ENCODE measurements at places on chromosomes 4 and X.

DNA sequence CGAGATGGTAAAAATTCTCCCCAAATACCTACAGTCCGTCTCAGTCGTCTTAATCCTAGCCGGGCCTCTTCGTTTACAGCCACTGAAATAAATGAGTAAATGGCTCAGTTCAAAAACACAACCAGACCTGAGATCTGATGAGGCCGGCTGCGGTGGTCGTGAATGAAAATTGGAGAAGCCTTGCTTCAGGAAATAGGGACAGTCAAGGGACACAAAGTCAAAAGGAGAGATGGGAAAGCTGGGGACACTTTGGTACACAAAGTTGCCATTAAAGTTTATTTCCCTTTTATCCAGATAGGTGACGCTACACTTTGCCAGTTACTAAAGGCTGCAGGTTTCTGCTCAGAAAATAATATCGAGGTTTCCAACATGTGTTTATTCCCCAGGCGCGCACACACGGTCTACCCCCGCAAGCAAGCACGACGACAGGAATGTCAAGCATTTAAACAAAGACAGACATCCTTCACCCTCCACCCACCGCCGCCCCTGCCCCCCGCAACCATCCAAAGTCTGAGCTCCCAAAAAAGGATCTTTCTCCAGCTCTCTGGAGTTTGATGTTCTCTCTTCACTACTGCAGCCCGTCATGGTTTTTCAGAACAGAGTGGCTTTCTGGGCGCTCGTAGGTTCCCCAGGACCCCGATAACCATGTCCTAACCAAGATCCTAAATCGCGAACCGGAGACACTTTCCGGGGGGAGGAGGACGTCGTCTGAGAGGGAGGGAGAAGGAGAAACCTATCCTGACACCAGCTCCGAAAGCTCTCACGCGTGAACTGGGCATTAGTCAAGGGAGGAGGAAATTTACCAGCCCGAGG, 1.3 kb upstream of the PCDH7 start:
- no peak for DNase-seq

DNA sequence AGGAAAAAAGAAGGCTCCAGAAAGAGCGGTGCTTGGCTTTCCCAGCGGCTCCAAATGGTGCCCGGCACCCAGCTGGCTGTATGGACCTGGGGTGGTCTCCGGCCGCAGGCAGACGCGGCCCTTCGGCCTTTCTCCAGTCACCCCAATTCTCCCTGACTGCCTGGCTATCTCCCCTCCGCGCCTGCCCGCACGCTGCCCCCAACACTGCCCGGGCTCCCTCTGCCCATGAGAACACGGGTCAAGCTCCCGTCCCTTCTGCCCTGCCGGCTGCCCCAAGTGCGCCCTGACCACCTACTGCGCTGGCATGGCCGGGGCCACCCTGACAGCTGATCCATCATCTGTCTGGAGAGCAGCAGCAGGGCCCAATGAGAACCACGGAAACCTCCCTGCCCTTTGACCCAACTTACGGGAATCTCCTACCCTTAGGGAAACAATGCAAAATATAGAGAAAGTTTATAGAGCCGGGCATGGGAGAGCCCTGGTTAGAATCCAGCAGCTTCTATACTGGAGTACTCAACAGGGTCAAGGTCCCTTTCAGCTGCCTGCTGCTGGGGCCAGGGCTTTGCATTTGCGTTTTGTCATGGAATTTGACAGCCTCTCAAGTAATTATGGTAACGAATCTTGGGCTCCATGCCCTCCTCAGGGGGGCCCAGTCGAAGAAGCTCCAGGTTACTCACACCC, 1.2 kb upstream of the FAM3A start:
- DNase-seq, result no peak

- DNase-seq, result no peak
Measured at GRCh38 chr4:82493721-82494425, 63.5 kb downstream of the ENOPH1 start.

DNA sequence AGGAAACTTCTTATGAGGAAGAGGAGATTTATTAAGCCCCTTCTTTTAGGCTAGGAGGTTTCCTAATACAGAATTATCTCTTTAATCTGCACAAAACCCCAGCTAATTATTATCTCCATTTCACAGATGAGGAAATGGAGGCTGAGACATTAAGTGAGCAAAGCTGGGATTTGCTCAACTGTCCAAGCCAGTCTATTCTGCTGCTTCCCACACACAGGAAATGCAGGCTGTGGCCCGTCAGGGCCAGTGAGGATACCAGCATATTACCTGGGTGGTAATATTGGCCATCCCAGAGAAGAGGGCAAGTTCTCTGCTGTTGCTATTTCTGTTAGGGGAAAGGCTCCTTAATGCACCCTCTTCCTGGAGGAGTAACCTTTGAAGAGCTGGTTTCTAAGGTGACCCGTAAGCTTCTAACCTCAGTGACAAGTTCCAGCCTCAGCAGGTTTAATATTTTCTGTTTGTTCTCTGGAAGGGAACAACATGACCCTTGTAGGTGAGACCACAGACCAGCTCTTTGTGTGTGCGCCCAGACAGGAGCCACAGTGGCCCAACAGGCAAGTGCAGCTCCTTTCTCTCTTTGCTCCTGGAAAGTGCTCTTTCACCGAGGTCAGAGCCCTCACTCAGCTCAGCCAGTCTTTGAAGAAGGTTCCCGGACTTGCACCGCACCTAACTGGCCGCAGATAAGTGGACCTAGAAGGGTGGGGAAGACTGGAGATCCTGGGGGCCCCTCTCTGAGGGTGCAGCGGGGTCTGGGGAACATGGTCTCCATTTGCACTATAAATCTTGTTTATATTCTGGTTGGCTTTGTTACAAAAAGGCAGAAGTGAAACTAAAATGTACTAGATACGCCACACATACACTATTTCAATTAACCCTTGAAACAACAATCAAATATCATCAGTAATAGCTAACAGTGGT, 35.5 kb downstream of the TBC1D9 start:
- DNase-seq, result no peak

- DNase-seq, result no peak
Measured at GRCh38 chr4:129087516-129087915, 5.8 kb downstream of the SCLT1 start.

DNA sequence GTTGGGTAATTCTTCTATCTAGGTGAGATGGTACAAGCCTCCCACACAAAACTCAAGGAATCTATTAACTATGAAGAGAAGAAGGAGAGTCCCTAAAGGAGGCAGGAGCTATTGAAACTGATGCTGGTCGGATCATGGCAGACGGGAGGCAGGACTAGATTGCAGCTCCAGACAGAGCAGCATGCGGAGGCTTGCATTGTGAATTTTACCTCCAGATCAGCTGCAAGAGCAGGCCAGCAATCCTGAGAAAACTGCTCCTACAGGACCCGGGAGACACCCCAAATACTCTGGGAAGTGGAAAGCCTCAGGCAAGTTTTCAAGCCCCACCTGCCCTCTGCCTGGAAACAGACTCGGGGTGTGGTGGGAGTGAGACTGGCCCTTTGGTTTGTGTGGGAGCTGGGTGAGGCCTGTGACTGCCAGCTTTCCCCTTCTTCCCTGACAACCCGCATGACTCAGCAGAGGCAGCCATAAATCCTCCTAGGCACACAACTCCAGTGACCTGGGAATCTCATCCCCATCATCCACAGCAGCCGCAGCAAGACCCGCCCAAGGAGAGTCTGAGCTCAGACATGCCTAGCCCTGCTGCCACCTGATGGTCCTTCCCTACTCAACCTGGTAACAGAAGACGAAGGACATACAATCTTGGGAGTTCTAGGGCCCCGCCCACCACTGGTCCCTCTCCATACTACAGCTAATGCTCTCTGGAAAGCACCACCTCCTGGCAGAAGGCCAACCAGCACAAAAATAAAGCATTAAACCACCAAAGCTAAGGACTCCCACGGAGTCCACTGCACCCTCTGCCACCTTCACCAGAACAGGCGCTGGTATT, 30.9 kb downstream of the GATB start:
- DNase-seq, result no peak

GRCh38 chrX:41602816-41603345, 85.9 kb upstream of the GPR34 start:
- DNase-seq, result no peak

DNA sequence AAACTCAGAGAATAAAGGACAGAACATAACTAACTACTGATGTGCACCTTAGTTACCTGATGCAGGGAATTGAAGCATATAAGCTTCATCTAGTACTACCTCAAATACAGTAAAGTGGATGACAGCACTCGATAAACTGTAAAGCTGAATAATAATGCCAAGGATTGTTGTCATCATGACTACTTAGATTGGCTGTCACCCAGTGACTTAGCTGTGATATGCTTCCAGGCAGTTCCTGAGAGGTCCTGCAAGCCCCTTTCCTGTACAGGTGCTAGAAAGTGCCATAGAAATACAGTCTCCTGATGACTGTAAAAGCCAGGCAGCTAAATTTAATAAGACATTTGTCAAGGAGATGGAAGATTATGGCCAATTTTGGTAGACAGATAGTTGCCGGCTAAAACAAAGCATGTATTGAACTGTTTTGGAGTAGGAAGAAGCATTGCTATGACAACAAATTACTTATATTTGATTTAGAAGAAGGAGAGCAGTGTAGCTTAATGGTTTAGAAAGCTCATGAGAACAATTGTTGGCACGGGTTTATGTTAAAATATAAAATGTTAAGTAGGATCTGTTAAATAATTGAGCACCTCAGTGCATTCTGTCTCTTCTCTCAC, 29.7 kb downstream of the TMEM164 start:
- no peak for DNase-seq

- DNase-seq, result peak; percentile 37
Measured at GRCh38 chr4:88613417-88613875, 21.2 kb downstream of the HERC3 start.

DNA sequence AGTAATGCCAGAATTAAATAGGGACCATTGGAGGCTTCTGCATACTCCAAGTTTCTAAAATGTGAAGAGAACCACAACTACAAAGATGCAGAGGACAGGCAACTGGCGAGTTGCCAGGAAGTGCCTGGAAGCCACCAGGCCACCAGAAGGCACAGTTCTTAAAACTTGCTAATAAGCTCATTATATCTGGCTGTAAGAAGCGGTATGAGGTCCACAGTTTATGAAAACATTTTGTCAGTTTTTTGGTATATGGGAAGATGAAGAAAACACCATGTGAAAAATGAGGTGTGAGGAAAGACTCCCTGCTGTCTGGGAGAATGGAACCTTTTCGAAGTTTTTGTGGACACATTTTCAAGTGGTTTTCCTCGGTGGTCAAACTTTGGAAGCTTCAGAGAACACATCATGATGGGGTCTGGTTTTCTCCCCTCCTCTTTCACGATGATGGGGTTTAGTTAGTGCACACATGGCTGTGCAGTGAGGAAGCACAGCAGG, 202.7 kb downstream of the NR3C2 start:
- no peak for DNase-seq

DNA sequence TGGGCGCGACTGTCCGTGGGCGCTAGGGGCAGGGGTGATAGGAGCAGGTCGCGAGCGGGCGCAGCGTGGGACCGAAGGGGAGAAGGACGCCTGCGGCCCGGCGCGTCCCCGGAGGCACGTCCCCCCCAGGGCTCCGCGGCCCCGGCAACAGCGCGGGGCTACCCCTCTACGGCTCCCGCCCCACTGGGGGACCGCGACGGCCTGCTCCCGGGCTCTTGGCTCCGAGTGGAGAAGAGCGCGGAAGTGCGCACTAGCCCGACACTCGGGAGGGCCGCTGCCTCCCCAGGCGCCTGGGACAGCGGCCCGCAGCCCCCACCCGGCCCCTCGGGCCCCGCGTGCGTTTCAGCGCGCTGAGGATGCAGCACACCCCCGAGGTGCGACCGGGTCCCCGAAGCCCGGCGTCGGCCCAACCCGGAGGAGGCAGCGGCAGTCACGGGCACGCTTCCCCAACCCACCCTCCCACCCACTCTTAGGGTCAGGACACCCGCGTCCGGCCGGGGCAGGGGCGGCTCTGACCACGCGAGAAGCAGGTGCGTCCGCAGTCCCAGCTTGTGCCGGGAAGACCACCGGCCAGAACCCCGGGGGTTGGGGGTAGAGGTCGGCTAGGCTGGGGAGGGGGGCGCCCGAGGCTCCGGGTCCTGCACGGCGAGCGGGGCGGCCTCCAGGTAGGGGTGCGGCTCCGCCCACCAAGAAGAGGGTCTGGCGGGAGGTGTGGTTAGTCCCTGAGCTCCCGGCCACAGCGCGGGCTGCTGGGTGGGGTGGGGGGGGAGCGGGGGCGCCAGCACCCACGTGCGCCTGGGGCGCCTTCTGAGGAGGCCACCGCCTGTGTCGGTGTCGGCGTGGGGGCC, 18.5 kb upstream of the NAT8L start:
- DNase-seq, result no peak

- DNase-seq, result no peak
Measured at GRCh38 chrX:115968436-115969252, 201.9 kb upstream of the AGTR2 start.

GRCh38 chrX:44908153-44908552, 35.2 kb downstream of the KDM6A start:
- DNase-seq, result no peak

- no peak for DNase-seq
Measured at GRCh38 chr4:42197341-42197740, 44.9 kb upstream of the BEND4 start.

GRCh38 chr4:1644891-1645657, 39.0 kb downstream of the FAM53A start:
- no peak for DNase-seq

DNA sequence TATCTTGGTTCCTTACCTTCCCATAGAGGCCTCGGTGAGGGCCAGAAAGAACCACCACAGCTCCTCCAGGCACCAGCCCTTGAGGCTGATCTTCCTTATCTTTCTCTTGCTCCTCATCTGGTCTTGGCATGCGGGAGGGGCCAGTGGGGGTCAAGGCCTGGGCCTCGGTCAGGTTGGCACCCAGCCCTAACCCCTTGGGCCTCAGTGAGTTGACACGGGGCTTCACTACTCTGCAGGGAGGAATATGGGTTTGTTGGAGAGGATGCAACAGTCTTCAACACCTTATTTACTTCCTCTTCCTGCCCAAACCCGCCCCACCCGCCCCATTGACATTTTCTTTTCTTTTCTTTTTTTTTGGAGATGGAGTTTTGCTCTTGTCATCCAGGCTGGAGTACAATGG, 6.0 kb downstream of the GPKOW start:
- no peak for DNase-seq

DNA sequence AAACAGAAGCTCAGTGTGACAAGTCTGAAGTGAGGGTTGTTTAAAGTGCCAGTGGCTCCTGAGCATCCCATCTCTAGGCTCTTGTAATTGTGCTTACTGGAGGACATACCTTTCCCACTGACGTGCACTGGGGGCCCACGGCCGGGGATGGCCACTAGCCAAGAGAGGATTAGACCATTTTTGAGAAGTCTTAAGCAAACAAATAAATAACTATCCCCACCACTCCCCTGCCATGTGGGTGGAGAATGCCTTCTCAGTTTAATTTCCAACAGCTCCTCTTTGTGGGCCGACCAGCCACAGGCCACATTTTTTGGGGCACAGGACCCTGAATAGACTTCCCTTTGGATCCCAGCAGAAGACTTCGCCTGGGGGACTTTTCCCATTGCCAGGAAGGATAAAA, 125.0 kb upstream of the MSX1 start:
- DNase-seq, result no peak

Measured in HL-60 (cell line).